ENCODE measurements at places on chromosomes 11 and 22.

DNA sequence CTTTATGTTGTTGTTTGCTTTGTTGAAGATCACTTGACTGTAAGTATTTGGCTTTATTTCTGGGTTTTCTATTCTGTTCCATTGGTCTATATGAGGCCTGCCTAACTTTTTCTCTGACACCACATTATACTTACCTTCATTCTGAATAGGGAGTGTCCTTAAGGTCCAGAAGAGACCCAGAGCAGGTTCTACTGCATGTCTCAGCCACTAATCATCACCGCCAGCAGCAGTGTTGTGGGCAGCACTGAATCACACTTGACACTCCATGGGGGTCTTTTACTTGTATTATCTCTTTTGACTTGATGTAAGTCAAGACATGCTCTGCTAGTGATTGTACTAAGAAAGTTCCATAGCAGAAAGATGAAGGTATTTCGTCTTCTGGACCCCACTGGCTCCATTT is 274.9 kb downstream of the TENM4 start:
- no peak for DNase-seq

DNA sequence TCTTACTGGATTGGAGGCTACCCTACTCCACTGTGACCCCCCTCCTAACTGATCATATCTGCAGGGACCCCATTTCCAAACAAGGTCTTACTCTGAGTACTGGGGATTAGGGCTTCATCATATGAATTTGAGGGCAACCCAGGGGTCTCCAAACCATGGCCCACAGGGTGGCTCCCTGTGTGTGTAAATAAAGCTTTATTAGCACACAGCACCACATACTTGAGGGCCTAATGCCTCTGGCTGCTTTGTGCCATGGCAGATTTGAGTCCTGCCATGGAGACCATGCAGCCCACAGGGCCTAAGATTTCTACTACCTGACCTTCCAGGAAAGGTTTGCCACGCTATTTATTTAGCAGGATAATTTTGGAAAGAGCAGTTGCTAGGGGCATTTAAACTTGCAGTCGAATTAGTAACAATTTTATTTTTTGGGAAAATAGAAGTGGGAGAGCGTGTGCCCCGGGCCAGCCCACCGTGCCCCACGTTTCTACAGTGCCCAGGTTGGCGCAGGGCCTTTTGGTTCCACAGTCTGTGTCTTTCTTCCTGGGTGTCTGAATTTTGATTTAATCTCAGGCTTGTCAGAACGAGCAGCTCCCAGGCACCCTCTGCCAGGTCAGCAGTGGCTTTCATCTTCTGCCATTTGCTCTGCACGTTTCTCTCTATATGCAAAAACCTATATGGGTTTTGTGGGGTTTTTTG is 92.3 kb downstream of the KCNQ1 start:
- no peak for DNase-seq

- DNase-seq: no peak
These were observed 515.3 kb downstream of the JRKL start for GRCh38 chr11:96905143-96905542.

DNA sequence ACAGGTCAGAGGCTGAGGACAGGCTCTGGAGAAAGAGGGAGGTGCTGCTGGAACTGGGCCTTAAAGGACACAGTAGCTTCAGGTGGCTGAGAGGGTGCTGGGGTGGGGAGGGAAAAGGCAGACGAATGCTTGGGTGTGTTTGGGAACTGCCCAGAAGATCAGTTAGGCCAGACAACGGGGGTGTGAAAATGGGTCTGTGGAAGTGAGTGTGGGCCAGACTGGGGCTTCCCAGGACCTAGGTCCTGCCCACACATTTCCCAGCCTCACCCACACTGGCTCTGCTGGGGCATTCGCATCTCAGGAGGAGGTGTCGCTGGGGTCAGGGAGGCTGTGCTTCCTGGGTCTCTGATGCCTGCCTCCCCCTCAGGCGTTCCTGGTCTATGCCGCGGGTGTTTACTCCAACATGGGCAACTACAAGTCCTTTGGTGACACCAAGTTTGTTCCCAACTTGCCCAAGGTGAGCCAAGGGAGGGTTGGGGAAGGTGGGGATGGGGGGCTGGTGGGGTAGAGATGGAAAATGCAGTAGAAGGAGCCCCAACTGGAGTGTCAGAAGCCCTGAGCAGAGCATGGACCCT is 4.7 kb downstream of the DPP3 start:
- DNase-seq: no peak

DNA sequence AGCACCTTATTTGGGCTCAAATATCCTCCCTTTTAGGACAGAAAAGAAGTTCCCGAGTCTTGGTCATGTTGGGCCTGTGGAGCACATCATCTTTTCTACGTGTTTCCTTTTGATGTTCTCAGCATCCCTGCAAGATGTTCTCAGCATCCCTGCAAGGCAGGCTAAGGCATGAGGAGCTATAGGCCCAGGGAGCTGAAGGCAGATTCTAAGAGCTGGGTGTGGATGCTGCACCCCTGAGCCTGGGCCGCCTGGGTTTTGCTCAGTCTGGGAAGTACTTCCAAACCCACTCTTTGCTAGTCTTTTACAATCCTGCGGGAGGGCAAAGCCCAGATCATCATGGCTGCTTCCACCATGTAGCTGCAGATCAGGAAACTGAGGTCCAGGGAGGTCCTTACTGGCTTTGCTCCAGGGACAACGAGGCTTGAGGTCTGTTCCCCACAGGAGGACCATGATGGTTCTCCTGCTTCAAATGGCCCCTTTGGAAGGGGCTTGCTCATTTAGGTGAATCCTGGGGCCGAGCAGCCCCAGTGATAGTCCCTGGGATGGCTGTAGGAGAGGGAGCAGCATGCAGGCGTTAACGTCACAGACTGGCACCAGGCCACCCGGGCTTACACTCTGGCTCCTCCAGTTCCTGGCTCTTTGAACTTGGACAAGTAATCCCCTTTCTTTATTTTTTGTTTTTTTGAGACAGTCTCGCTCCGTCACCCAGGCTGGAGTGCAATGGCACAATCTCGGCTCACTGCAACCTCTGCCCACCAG is 10.6 kb downstream of the LRRC75B start:
- DNase-seq: no peak

DNA sequence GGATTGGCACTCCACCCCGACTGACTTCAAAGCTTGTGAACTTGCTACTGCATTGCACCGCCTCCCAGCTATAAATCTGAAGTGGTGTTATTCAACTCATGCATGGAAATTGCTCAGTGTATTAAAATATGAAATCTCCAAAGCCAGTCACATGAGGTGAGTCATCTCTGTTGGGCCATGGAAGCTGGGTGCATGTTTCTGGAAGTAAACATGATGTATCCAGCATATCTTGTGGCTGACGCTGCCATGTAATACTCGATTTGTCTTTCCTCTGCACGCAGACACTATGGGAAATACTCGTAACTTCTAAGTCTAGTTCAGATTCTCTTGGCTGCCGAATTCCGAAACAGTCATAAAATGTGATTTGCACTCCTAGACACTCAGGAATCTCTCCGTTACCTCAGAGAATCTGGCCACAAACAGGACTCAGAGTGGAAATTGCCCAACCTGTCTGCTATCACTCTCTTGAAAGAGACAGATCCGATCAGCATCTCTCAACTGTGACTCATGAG is 154.9 kb upstream of the MPPED2 start:
- no peak for DNase-seq

All from GM18507 (cell line).